ENCODE measurements at places on chromosomes 2 and 18.

DNA sequence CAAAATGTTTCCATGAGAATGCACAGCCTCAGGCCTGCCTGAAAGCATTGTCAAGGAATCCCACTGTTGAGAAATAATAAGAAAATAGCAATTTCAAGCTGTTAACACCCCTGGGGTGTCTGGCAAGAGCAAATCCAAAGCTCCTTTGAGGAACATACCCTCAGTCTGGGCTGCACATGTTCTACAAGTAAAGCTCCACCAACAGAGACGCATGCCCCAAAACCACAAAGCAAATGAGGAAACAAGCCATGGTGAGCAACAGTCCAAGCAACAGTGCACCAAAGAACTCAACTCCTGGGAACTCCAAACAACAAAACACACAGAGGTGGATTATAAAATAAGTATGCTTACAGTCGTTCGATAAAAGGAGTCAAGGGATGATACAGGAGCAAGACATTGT, 40.3 kb downstream of the CYP27C1 start:
- no peak for DNase-seq

DNA sequence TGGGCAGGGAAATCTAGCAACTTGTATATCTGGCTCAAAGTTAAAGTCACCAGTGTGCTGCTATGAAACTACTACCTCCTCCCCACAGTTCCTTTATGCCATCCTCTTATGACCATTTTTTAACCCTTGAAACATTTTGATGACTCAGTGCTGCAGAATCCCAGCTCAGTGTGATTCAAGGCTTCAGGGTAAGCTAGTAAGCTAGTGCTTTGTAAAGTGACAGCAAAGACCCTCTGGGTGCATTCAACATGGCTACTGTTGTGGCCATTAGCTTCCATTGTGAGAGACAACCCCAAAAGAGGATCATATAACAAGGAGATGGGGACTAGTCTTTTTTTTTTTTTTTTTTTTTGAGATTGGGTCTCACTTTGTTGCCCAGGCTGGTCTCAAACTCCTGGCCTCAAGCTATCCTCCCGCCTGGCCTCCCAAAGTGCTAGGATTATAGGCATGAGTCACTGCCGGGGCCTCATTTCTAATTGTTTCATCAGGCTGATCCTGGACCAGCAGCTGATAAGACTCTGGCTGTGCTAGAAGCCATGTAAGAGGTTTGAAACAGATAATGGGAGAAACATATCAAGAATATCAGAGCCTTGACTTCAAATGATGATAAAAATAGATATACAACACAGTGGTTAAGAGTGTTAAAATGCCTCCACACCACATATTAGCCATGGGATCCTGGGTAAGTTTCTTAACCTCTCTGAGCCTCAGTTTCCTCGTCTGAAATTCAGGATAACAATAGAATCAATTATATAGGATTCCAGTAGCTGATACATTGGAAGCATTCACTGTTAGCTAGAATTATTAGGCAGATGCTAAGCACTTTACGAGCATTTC, 65.7 kb upstream of the RTN4 start:
- DNase-seq, result no peak

GRCh38 chr2:3278521-3279218, 98.9 kb downstream of the EIPR1 start:
- DNase-seq, result no peak

DNA sequence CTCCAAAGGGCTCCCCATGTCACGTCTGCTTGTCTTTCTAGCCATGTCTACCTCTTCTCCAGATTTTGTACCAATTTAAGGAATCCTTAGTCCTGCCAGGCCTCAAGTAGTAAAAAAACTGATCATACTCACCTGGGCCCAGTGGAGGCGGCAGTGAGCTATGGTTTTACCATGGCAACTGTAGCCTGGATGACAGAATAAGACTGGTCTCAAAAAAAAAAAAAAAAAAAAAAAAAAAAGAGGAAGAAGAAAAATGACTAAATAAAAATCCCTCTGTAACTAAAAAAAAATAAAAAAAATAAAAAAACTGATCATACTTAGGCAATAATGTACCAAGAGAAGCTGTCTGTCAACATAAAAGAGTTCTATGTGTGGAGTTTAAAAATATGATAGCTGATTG, 221.6 kb downstream of the NR4A2 start:
- no peak for DNase-seq

- peak; percentile 71 for DNase-seq
Measured at GRCh38 chr2:226984750-226985582, 149.1 kb downstream of the RHBDD1 start.

DNA sequence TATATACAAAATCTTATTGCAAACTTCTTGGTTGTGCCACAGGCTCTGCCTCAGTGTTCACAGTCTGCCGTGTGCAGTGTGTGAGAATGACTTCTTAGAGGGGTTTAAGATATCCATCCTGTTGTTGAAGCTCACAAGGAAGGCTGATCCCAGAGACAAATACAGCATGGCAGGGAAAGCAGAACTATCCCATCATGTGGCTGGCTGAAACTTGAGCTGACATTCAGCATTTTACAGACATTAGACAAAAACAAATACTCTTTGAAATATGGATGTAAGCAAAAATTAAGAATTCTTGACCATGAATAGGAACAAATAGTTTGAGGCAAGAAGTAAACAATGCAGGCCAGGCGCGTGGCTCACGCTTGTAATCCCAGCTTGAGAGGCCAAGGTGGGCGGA, 12.9 kb upstream of the PUM2 start:
- DNase-seq, result no peak

- no peak for DNase-seq
Measured at GRCh38 chr2:10297959-10298531, 4.7 kb upstream of the HPCAL1 start.

GRCh38 chr2:85887566-85888019, 1.2 kb downstream of the ST3GAL5 start:
- no peak for DNase-seq

GRCh38 chr2:241002275-241003046, 4.0 kb downstream of the SNED1 start:
- no peak for DNase-seq

DNA sequence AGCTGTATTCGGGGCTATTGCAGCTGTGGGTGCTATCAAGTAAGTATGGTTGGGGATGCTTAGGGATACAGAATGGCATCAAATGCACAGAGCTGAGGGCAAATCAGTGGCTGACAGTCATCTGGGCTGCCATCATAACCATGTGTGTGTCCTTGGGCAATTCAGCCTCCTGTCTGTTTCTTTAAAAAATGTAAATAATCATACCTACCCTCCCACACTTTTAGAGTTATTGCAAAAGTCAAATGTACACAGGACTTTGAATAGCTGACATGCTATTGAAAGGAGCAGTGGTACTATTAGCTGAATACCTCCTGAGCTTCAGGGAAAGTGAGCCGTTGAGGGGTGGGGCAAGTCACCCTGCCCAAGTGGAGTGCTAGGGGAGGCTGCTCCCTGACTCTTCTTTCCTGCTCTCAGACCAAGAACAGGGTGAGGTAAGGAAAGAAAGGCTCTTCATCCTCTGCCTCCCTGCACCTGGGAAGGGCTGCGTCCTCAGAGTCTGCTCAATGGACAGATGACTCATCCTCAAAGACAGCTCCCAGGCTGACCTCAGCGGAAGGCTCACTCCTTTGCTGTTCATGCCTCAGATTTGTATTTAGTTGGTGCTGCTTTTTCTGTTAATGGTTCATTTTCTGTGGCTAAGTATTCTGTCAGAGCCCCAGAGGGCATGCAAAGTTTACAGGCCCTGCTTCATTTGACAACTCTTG, 54.9 kb upstream of the BZW1 start:
- no peak for DNase-seq

- no peak for DNase-seq
Measured at GRCh38 chr2:7022492-7023385, 105.5 kb downstream of the RNF144A start.

GRCh38 chr2:108491848-108492247, 42.4 kb upstream of the LIMS1 start:
- DNase-seq, result no peak

DNA sequence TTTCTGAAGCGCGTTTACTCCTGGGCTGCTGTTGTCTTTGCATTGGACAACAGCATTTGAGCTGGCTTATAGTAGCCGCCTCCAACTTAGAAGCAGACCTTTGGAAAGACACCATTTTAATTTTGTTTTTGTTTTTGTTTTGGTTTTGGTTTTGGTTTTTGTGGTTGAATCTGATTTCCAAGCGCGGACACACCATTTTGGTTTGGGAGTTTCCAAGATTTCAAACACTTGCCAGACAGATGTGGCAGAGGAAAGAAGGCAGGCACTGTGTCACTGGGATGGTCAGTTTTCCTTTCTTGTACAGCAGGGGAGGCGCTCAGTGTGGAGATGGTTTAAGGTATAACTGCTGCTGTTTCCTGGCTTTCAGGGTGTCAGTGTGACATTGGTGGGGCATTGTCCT, 126.8 kb downstream of the LAMA3 start:
- DNase-seq, result no peak

Data from NCI-H748 treated with DMSO at 0.1 percent for 48 hours (cell line).